Neural progenitor cell (in vitro differentiated cells): ENCODE measurements at places on chromosomes 6 and 20. TPM values are rescaled to one million over a fixed set of nuclear protein-coding genes. Genes with fewer than 3 reads are reported as not detected.

DNA sequence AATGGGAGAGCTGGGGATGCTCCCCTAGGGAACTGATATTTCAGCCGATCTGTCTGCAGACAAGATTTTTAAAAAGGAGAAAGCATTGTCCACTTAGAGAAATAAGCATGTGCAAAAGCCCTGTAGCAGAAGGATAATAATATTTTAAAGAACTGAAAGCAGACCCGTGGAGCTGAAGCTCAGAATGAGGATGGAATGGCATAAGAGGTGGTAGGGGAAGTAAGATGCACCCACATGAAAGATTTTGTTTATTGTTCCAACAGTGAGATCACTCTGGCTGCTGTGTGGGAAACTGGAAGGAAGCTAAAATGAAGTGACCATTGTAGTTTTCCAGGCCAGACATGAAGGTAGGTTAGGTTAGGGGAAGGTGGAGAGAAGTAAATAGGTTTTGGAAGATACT is 266.4 kb upstream of the PRDM1 start:
- no peak for DNase-seq

GRCh38 chr6:167977717-167978467 is 19.6 kb upstream of the KIF25 start:
- no peak for DNase-seq

The SLC4A11 gene
- total RNA-seq, result 0.95 and 3.4 TPM in 2 replicates

DNA sequence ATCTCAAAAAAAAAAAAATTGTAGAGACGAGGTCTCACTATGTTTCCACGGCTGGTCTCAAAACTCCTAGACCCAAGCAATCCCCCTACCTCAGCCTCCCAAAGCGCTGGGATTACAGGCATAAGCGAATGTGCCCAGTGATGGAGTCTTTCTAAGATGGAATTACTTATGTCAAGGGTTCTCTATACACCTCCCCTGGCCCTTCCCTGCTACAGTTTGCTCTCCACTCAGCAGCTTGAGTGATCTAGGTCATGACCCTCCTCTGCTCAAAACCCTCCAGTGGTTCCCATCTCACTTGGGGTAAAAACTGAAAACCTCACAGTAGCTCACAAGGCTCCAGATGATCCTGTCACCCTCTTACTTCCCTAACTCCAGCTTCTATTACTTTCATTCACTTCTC is 1.8 kb upstream of the DNPH1 start:
- DNase-seq, result no peak

DNA sequence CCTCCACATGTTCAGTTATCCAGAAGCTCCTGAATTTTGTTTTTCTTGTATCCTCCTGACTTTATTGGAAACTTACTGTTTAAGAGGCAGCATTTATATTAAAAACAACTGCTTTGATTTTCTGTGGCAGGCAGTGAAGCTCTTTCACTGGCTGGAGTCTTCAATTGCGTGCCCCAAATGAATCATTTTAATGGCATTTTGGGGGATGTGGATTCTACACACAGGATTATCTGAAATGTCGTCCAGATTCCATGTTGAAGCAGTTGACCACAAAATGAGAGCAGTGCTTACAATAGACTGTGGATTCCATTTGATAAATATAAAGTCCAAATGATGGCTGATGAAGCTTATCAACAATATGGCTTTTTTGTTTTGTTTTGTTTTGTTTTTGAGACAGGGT is 41.0 kb upstream of the HIVEP1 start:
- DNase-seq, result no peak

GRCh38 chr6:35605600-35605999 is 83.1 kb downstream of the FKBP5 start:
- no peak for DNase-seq

DNA sequence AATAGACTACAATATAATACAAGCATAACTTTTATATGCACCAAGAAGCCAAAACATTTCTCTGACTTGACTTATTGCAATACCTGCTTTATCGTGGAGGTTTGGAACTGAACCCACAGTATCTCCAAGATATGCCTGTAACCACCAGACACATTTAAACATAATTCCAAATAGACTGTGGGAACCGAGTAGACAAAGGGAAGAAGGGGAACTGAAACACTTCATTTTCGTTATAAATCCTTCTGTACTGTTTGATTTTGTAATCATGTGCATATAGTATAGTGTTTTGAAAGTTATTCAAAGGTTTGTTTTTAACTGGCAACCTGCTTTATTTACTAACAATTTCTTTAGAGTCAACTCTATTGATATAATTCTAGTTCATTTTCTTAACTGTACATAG is 154.9 kb upstream of the BEND6 start:
- DNase-seq, result no peak

GRCh38 chr6:166307082-166308032 is 835 bp downstream of the PRR18 start:
- DNase-seq, result peak; percentile 80

- no peak for DNase-seq
Measured at GRCh38 chr20:36128463-36129159, 25.9 kb upstream of the EPB41L1 start.

DNA sequence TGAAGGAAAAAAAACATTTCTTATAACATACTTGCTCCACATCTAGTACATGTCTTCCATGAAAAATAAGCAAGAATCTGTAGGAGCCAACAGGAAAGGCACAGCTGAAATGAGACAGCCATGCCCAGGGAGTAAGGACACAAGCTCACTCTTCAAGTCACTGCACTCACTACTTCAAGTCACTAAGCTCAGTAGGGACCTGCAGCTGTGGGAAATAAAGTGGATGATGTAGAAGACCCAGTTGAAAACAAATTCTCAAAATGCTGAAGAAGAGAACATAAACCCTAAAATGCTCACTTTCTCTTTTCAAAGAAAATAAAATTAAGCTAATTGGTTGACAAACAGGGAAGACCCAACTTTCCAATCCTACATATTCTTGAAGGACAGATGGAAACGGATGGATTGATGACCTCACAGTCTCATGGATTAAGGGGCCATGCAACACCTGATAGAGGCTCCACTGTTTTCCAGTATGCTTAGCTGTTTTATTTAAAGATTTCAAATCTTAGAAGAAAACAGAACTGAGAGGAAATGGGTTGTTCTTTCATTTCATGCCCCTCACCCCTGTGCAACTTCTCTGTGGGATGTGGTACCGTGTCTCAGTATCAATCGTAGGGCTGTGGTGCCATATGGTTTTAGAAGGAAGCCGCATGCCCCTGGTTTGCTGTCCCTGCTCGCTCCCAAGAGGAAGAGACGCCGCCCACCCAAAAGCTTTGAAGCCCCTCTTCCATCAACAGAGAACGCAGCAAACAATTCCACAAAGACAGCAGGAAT is 133.3 kb downstream of the WDR27 start:
- DNase-seq, result no peak

- no peak for DNase-seq
Measured at GRCh38 chr20:39538317-39538716, 576.2 kb downstream of the DHX35 start.

DNA sequence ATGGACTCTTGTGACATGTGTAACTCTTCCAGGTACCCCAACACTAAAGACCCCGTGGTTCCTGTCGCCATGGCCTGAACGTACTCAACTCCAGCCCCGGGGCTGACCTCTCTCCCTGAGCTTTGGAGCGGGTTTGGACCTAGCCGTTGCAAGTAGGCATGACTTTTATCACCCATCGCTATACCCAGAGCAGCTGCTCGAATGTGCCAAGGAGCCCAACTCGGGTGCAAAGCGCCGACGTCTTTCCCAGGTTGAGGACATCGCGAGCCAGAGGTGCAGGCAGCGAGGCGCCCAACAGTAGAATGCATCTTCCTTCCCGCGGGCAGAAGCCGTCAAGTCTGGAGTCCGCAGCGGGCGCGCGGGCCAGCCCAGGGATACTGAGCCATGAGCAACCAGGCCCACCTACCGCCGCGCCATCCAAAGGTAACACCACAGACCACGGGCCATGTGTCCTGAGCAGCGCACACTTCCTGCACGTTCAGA is 5.7 kb upstream of the LAMP5 start:
- peak; percentile 37 for DNase-seq

The HELZ2 gene
- total RNA-seq, result 2.9 and 17.7 TPM in 2 replicates

GRCh38 chr20:13676682-13677081 is 38.0 kb upstream of the TASP1 start:
- no peak for DNase-seq

The SLC22A3 gene
- 0.06 and 0.07 TPM in 2 replicates for total RNA-seq

DNA sequence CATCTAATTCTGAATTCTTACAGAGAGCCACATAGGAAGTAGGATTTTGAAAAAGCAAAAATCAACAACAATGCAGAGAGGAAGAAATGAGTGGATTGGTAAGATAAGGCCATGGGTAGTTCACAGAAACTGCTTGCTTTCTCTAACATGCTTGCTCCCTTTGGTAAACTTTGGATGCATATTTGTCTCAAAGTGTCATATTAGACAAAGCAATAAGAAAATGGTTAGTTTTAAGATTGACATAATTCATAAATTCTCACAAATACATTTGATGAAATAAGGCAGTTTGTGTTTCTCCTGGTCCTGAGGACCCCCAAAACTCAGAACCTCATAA is 31.7 kb downstream of the UTRN start:
- no peak for DNase-seq

The SLC17A9 gene
- total RNA-seq, result 0.17 and 0.74 TPM in 2 replicates

DNA sequence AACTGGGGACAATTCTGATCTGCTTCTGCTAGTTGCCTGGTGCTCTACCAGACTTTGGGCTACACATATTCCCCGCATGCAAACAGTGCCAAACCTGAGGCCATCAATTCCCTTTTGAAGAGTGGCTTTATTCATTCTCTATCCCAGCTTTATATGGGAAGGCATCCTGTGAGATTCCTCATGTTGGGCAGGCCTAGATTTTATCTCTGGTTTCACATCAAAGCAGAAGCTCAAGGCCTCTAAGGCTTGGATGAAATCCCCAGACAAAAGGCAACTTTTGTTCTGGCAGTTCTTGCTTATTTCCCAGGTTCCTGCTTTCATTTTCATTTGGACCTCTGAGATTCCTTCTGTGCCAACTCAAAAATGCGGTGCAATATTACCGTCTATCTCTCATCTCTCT is 648.8 kb downstream of the QKI start:
- DNase-seq, result no peak

- DNase-seq, result peak; percentile 97
Measured at GRCh38 chr6:108133594-108134179, 32.1 kb upstream of the NR2E1 start.

The MCUR1 gene
- total RNA-seq, result 15.9 and 16.2 TPM in 2 replicates

The VGLL2 gene
- total RNA-seq, result not detected in 2 replicates

The DEF6 gene
- 0.17 and 0.19 TPM in 2 replicates for total RNA-seq

DNA sequence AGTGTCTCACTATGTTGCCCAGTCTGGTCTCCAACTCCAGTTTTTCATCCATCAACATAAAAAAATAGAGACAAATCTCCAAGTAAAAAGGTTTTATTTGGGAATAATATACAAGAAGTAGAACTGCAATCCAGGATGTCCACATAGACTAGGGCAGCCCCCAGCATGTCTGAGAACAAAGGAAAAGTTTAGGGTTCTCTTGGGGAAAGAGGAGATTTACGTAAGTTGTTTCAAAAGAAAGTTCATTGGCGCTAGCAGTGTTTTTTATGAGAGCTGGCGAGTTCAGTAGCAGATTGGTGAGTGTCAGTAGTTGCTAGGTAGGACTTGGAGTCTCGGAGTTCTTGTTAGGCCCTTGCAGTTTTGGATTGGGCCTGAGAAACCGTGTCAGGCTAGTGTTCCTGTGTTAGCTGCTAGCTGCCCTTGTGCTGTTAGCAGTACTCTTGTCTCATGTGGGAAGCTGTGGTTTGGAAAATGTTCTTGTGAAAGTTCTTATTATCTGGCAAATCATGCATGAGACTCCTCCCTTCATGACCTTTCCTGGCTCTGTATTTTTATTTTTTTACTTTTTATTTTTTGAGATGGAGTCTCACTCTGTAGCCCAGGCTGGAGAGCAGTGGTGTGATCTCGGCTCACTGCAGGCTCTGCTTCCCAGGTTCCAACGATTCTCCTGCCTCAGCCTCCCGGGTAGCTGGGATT is 24.7 kb downstream of the TTLL9 start:
- peak; percentile 37 for DNase-seq

DNA sequence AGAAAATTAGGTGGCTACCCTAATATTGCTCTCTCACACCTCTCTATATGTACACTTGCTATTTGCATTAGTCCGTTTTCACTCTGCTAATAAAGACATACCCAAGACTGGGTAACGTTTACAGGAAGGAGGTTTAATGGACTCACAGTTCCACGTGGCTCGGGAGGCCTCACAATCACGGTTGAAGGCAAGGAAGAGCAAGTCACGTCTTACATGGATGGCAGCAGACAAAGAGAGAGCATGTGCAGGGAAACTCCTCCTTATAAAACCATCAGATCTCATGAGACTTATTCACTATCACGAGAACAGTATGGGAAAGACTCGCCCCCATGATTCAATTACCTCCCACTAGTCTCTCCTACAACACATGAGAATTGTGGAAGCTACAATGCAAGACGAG is 53.4 kb downstream of the EPM2A start:
- DNase-seq, result no peak

DNA sequence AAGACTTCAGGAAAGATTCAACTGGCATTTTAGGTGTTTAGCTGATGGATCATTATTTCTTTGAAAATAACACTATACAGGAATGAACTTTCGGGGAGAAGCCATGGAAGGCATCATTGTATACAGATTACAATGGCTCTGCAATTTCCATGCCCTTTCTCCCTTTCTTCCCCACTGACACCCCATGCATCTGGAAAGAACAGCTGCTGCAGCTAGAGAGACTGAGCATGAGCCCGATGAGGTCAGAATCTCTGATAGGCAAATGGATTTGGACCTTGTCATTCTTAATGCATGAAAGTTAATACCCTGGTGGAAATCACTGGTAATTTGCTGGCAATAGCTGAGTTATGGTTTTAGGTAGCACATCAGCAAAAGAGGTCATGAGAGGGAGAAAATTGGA is 54.8 kb downstream of the BTBD3 start:
- DNase-seq, result no peak

DNA sequence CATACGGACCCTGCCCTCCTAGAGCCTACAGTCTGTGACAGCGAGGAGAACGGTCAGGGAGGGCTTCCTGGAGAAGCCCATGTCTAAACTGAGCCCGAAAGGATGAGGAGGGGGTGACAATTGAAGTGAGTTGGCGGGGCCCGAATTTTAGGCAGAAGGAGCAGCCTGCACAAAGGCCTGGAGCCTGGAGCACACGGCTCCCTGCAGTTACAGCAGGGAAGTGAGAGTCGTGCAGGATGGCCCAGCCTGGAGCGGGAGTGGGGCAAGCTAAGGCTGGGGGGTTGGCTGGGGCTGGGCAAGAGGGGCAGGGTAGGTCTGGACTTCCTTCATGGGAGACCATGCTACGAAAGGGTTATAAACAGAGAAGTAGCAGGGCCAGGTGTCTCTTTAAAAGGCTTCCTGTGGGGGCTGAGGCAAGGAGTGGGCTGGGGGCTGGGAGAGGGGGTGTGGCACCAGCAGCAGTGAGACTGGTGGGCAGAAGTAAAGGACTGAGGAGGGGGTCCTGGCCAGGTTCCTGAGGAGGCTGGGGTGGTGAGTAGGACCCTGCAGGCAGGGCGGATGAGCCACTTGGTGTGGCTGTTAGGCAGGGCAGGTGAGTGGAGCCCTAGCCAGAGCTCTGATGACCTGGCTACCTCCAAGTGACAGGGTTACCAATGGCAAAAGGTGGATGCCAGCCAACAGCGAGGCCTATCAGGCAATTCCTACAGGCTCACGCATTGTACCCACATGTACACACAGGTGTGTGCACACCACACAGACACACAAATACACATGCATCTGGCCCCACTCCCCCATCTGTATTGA is 119.2 kb downstream of the MRPL14 start:
- DNase-seq, result no peak

The FBXO9 gene
- 26.7 and 50.8 TPM in 2 replicates for total RNA-seq

GRCh38 chr6:6661684-6662083 is 73.2 kb downstream of the LY86 start:
- DNase-seq, result no peak

- DNase-seq, result no peak
Measured at GRCh38 chr6:3217286-3217685, 10.2 kb downstream of the TUBB2B start.

GRCh38 chr6:84773133-84773430 is 8.7 kb upstream of the TBX18 start:
- DNase-seq, result peak; percentile 81
